ENCODE measurements at places on chromosomes 5 and 9. TPM values are rescaled to one million over a fixed set of nuclear protein-coding genes. Genes with fewer than 3 reads are reported as not detected.

GRCh38 chr5:114858665-114859437 lies 310.9 kb downstream of the TRIM36 start:
- H3K4me1 ChIP-seq: no peaks in the 10 kb centered on the region
- H3K36me3 ChIP-seq: no peaks in the 10 kb centered on the region
- no peak for DNase-seq
- H3K27me3 ChIP-seq: no peaks in the 10 kb centered on the region
- H3K4me3 ChIP-seq: no peak overlapping the region

- peaks cover 32% of the 10 kb centered on the region for H3K27me3 ChIP-seq
- no peak overlapping the region for H3K4me3 ChIP-seq
- H3K4me1 ChIP-seq: peaks cover 11% of the 10 kb centered on the region
- no peaks in the 10 kb centered on the region for H3K36me3 ChIP-seq
Measured at GRCh38 chr5:9544056-9544455, 1.8 kb downstream of the SEMA5A start.

DNA sequence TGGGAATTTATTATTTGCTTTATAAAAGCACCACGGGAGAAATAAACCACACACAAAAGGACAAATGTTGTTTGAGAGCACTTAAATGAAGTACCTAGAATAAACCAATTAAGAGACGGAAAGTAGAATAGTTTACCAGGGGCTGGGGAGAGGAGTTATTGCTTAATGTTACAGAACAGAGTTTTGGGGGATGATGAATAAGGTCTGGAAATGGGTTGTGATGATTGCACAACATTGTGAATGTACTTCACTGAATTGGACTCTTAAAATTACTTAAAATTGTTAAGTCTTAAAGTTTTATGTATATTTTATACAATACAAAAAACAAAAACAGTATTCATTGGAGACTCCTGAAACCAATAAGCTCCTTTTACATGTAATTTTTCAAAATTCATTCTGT lies 1.5 kb downstream of the ZBTB43 start:
- no peaks in the 10 kb centered on the region for H3K27me3 ChIP-seq
- H3K4me1 ChIP-seq: peaks cover 17% of the 10 kb centered on the region
- no peak overlapping the region for H3K4me3 ChIP-seq
- H3K36me3 ChIP-seq: no peaks in the 10 kb centered on the region

DNA sequence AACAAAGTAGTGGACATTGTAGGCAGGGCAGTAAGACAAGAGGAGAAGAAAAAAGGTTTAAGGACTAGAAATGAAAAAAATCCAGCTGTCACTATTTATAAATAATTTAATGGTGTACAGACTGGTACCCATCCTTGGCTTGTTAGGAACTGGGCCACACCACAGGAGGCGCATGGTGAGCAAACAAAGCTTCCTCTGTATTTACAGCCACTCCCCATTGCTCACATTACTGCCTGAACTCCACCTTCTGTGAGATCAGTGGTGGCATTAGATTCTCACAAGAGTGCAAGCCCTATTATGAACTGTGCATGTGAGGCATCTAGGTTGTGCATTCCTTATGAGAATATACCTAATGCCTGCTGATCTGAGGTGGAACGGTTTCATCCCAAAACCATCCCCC lies 62.6 kb upstream of the DMAC1 start:
- H3K4me1 ChIP-seq: no peaks in the 10 kb centered on the region
- H3K36me3 ChIP-seq: no peaks in the 10 kb centered on the region
- DNase-seq: no peak
- no peaks in the 10 kb centered on the region for H3K27me3 ChIP-seq
- H3K27ac ChIP-seq: no peak overlapping the region

GRCh38 chr5:157550663-157551062 lies 24.9 kb downstream of the ADAM19 start:
- no peak overlapping the region for H3K27ac ChIP-seq
- no peak overlapping the region for H3K4me3 ChIP-seq
- peaks cover 84% of the 10 kb centered on the region for H3K4me1 ChIP-seq

DNA sequence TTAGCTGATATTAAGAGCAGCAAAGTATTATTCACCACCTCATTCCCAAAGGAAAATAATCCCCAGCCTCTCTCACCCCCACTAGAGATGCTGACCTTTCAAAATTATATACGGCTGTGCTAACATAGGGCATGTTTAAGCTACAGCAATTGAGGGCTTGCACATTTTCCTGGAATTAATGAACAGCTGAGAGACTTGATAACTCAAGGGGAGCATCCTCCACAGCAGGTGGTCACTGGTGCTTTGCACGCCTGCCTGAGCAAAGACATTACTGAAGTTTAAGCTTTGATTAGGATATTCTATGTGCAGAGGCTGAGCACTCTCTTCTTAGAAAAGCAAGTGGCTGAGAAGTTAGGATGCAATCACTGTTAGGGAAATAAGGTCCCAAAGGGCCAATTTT lies 230.9 kb downstream of the FAM114A2 start:
- no peak overlapping the region for H3K4me3 ChIP-seq
- no peak for DNase-seq
- H3K27me3 ChIP-seq: no peaks in the 10 kb centered on the region
- H3K36me3 ChIP-seq: no peaks in the 10 kb centered on the region
- no peaks in the 10 kb centered on the region for H3K4me1 ChIP-seq
- H3K27ac ChIP-seq: no peak overlapping the region

Gene LCN15
- total RNA-seq: not detected

Gene OSMR
- total RNA-seq: not detected

Gene HMCN2
- not detected for total RNA-seq

Gene TEX48
- not detected for total RNA-seq

Gene BHMT
- not detected for total RNA-seq
